ENCODE measurements at places on chromosomes 6 and 20.

- DNase-seq = no peak
These were observed 20.1 kb downstream of the SAMD5 start for GRCh38 chr6:147528511-147529145.

- no peak for DNase-seq
These were observed 183.9 kb upstream of the JARID2 start for GRCh38 chr6:15061908-15062515.

- no peak for DNase-seq
These were observed 79.3 kb downstream of the PLG start for GRCh38 chr6:160781298-160781697.

- no peak for DNase-seq
These were observed at the start of gene NFYA for GRCh38 chr6:41072836-41073202. Gene NFYA (plus strand): TSS chr6:41072974. CDS start chr6:41079090, 6,116 bp downstream.

DNA sequence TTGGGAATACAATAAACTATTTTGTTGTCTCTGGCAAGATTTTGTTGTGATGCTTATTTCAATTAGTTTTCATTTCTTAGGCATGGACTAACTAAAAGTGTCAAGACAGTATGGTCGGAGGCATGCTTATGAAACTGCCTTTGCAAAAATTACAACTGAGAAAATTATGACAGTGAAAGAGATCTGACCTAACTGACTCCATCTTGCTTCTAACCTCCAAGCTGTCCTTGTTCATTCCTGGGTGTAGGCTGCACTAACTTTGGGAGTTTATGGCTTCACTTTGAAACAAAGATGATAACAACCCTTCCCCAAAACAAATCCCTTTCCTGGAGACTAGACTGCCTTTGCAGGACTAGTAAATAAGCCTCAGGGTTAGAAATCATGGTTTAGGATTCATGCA is 4.1 kb upstream of the SHLD1 start:
- no peak for DNase-seq

- DNase-seq = no peak
These were observed 45.2 kb downstream of the BACH2 start for GRCh38 chr6:90251295-90251992.

Data from stimulated activated CD4-positive, alpha-beta T cell treated with anti-CD3 and anti-CD28 coated beads, Interleukin-15, amount 100 ng/mL, for 1 hour (primary cell).